ENCODE measurements at places on chromosomes 12 and 14.
A peak's percentile ranks its signal among the peaks of the same experiment; 100 is the strongest.

DNA sequence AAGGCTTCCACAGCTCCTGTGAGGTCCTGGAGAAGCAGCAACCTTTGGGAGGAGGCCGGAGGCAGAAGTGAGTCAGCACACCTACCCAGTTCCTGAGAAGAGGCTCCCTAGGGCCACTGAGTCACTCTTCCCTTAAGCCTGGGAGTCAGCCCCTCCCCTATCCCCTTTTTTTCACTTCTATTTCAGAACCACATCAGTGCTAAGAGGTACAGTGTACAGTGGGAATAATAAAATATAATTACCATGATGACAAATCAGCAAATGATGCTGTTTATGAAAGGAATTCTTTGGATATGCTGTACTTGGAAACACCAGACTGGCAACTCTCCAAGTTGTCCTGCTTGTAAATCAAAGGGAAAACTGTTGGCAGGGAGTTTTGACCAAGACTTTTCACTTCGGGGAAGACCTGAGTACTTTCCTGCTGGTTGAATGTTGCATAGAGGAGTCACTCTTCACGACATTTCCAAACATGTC is 7.8 kb upstream of the TBPL2 start:
- peak; percentile 95 for DNase-seq

DNA sequence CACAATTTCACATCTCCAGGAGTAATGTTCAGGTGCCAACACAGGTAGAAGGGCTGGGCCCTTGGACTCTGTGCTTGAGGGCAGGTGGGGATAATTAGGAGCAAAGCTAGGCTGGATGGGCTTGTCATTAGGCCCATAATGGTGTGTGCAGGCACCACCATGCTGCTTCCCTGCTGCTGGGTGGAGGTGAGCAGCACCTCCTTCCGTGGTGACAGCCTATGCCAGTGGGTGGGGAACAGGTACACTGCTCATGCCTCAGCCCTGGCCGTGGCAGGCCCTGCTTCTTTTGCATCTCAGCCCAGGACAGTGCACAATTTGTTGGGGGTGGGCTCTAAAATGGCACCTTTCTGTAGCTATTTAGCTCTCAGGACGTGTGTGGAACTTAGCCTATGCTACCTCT is 955.5 kb downstream of the TMTC2 start:
- DNase-seq = no peak

- DNase-seq = no peak
These were observed 1.0 kb downstream of the FGFR1OP2 start for GRCh38 chr12:26939192-26939832.

DNA sequence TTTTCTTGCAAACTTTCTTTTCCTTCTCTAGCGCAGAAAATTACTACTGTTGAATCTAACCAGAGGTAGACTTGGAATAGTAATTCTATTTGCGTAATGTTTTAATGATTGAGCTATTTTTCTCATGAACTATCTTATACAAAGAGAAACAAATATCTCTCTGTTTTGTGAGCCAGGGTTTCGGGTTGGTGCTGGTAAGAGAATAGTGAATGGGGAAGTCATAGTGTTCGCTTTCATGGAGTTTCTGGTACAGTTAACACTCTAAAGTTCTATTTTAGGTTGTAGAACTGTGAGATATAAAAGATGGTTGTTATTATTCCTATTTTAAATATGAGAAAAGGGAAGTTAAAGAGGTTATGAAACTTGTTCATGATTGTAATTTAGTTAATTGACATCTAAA is 6.6 kb downstream of the CLEC1B start:
- DNase-seq = no peak

GRCh38 chr12:96221391-96221790 is 27.2 kb downstream of the ELK3 start:
- no peak for DNase-seq

- DNase-seq = no peak
These were observed 344.0 kb downstream of the TMEM132D start for GRCh38 chr12:129559776-129560175.

DNA sequence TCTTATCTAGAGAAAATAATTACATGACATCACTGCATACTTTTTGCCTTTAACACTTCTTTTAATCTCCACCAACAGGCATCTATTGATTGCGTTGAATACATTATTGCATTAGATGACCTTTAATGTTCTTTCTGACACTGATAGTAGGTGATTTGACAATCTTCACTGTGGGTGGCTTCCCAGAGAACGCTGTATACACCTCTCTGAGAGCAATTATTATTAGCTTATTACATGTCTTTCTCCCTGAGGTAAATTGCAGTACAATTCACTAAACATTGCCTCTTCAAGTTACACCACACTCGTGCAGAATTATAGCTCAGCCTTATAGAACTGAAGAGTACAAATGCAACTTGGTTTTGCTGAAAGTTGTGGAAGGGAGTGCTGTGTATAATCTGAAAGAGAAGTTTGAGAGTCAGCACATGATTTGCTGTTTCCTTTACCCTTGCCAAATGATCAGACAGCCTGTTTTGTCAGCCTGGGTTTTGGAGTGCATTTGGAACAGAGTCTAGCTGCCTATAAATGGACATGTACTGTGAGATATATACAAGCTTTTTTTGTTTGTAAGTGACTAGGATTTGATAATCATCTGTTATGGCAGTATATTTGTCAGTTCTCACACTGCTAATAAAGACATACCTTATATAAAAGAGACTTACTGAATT is 369.2 kb downstream of the CCER1 start:
- no peak for DNase-seq

DNA sequence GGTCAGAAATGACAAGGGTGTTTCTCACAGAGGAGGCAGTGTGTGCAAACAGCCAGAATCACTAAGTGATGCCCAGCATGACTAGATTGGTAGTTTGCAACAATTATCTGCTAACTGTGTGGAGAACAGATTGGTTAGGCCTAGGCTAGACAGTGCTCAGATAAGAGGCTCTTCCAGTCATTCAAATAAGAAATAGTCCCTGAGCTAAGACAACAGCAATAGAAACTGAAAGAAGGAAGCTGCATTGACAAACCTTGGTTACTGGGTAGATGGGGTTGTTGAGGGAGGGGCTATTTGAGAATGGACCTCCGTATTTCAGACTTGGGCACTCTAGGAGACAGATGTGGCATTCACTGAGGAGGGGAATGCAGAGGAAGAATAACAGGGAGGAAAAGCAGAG is 255.0 kb upstream of the NPAS3 start:
- DNase-seq = no peak

All from fibroblast of skin of left biceps (primary cell).